WTC11 (cell line): ENCODE measurements at places on chromosomes 3 and 15. TPM values are rescaled to one million over a fixed set of nuclear protein-coding genes. Genes with fewer than 3 reads are reported as not detected.

- no peak for DNase-seq
These were observed 194.9 kb downstream of the ARRDC4 start for GRCh38 chr15:98155356-98155755.

GRCh38 chr3:55884066-55884465 is 397.0 kb upstream of the WNT5A start:
- no peak for DNase-seq

Gene SELENOS
- total RNA-seq: 38.2 to 43.8 TPM (median 39.3 TPM) in 3 replicates

GRCh38 chr3:9784965-9785364 is 7.3 kb downstream of the TADA3 start:
- DNase-seq: no peak

Gene NMB
- total RNA-seq: 14.9 to 16.2 TPM (median 15.3 TPM) in 3 replicates
